Right atrium auricular region (tissue), 2 donors: ENCODE measurements at places on chromosomes 11 and 22.

GRCh38 chr11:98180511-98180910, 840.2 kb upstream of the CNTN5 start:
- H3K4me3 ChIP-seq: no peak overlapping the region
- no peak overlapping the region for H3K27ac ChIP-seq
- H3K27me3 ChIP-seq: no peaks in the 10 kb centered on the region
- H3K4me1 ChIP-seq: no peaks in the 10 kb centered on the region
- DNase-seq: no peak

GRCh38 chr22:29149841-29150555, 55.7 kb upstream of the EMID1 start:
- H3K36me3 ChIP-seq: no peaks in the 10 kb centered on the region
- H3K4me3 ChIP-seq: no peak overlapping the region
- no peak for DNase-seq
- no peaks in the 10 kb centered on the region for H3K27me3 ChIP-seq
- no peaks in the 10 kb centered on the region for H3K4me1 ChIP-seq

GRCh38 chr11:17643506-17644405, 75.6 kb upstream of the MYOD1 start:
- no peak overlapping the region for H3K27ac ChIP-seq
- no peak overlapping the region for H3K4me3 ChIP-seq
- H3K36me3 ChIP-seq: no peaks in the 10 kb centered on the region
- no peaks in the 10 kb centered on the region for H3K27me3 ChIP-seq

DNA sequence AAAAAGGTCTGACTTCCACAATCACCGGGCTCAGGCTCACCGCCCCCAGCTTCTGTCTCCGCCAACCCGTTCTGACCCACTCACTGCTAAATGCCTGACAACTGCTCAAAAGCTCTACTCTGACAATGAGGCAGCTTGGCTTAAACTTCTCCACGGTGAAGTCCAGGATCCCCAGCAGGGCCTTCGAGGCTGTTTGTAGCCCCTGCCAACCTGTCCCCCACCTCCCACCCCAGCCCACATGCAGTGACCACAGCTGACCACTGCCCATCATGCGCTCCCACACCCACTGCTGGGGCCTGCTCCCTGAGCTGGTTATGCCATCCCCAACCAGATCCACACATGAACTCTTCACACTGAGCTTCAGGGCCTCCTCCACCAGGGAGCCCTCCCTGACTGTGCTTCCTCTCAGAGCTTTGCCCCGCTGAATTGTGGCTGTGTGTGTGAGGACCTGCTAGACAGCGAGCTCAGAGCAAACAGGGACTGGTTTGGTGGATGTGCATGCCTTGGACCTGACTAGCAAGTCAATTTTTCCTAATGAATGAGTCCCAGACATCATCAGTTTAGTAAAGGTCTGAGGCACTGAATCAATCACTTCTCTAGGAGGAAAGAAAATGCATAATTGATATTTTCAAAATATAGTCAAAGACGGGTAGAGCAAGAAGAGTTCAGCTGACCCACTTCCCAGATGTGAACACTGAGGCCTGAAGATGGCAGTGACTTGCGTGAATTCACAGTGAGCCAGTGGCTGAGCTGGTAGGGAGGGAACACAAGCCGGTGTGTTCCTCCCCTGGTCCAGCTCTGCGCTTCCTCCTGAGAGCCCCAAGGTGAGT, 7.7 kb downstream of the LRRC32 start:
- H3K36me3 ChIP-seq: peaks cover 47% of the 10 kb centered on the region
- H3K27me3 ChIP-seq: no peaks in the 10 kb centered on the region
- no peak for DNase-seq
- H3K4me3 ChIP-seq: no peak overlapping the region
- peaks cover 65% of the 10 kb centered on the region for H3K4me1 ChIP-seq

DNA sequence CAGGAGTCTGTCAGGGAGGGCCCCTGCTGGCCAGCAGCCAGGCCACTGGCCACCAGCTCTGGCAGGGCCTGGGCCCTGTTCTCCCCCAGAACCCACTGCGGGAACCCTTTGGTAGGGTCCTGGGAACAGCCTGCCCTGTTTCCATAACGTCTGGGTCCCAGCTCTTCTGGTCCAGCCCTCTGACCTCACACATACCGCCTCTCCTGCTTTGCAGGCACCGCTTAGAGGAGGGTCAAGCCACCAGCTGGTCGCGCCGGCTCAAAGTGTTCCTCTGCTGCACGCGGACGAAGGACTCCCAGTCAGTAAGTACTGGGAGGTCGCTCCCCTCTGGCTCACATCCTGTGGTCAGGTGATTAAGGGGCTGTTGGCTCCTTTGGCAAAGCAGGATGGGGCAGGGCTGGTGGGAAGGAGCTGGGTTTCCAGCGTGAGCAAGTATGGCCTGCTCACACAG, 26.6 kb upstream of the MYRF start:
- DNase-seq: no peak
- H3K4me1 ChIP-seq: peaks cover 44% of the 10 kb centered on the region
- H3K27ac ChIP-seq: peak overlapping the region; percentile 37
- no peak overlapping the region for H3K4me3 ChIP-seq
- no peaks in the 10 kb centered on the region for H3K27me3 ChIP-seq
- H3K36me3 ChIP-seq: peaks cover 9% of the 10 kb centered on the region

GRCh38 chr11:122103321-122103720, 12.7 kb downstream of the BLID start:
- no peak overlapping the region for H3K4me3 ChIP-seq
- no peak overlapping the region for H3K27ac ChIP-seq
- peaks cover 20% of the 10 kb centered on the region for H3K4me1 ChIP-seq

GRCh38 chr11:30313580-30313979, 9.3 kb upstream of the ARL14EP start:
- no peaks in the 10 kb centered on the region for H3K36me3 ChIP-seq
- DNase-seq: no peak
- no peaks in the 10 kb centered on the region for H3K4me1 ChIP-seq
- H3K4me3 ChIP-seq: no peak overlapping the region

GRCh38 chr22:27913162-27913741, 5.8 kb downstream of the PITPNB start:
- H3K4me3 ChIP-seq: no peak overlapping the region
- H3K4me1 ChIP-seq: no peaks in the 10 kb centered on the region
- H3K27me3 ChIP-seq: no peaks in the 10 kb centered on the region
